Left renal pelvis (tissue), 4 donors: ENCODE measurements at places on chromosomes 6 and 20. TPM values are rescaled to one million over a fixed set of nuclear protein-coding genes. Genes with fewer than 3 reads are reported as not detected.

- DNase-seq, result no peak
Observed at GRCh38 chr6:138431256-138432062, 27.4 kb downstream of the HEBP2 start.

GRCh38 chr6:134211297-134211696 lies 106.6 kb downstream of the SGK1 start:
- no peak for DNase-seq

GRCh38 chr6:7762760-7763159 lies 36.9 kb downstream of the BMP6 start:
- no peak for DNase-seq

GRCh38 chr6:81487489-81487888 lies 265.0 kb downstream of the TENT5A start:
- DNase-seq, result no peak

- no peak for DNase-seq
Observed at GRCh38 chr6:51511081-51511480, 576.3 kb downstream of the PKHD1 start.

DNA sequence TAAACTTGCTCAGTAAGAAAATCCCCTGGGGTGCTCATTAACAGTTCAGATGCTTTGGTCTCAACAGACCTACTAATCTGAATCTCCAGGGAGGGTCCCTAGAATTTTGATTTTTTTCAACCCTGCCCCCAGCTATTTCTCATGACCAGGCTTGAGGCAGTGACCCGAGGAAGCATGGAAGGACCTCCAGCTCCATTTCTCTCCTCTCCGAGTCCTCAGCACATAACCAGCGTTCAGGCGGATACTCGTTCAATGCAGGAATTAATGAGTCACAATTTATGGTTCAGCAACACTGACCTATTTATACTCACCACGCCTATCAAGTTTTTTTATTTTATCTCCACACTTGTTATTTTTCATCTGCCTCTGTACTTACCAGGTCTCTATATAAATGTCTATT lies 369.2 kb upstream of the CDH4 start:
- DNase-seq, result no peak

DNA sequence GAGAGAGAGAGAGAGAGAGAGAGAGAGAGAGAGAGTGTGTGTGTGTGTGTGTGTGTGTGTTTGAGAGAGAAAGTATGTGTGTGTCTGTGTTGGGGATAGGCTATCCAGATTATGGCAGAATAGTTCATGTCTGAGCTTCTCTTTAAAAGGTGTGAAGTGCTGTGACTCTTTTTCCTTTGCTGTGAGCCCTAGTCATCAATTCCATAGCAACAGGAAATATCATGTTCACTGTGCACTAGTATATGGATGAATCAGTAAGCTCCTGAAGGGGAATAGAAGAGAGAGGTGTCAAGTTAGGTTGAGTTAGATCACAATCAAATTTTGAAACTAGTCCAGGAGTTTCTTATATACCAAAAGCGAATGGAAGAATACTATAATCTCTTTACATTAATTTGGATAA lies 318.7 kb downstream of the RFPL4B start:
- no peak for DNase-seq

- no peak for DNase-seq
Observed at GRCh38 chr6:55901765-55902270, 26.4 kb upstream of the BMP5 start.

- DNase-seq, result no peak
Observed at GRCh38 chr6:168995526-168996355, 257.9 kb downstream of the THBS2 start.

DNA sequence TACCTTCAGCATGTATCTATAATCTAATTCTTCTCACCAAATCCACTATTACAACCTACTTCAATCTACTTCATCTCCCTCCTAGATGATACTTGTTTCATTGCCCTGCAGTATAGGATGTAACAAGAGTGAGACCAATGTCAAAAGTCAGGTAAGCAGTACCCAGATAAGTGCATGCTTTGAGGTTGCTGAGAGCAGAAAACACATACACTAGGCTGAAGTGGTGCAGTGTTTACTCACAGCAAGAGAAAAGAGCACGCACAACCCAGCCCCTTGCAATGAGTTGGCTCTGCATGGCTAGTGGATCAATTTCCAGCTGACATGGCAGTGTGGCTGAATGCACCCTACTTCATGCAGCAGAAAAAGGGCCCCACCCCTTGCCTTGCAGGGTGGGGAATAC lies 199.9 kb downstream of the EPHA7 start:
- no peak for DNase-seq

- no peak for DNase-seq
Observed at GRCh38 chr20:62723351-62723750, 14.7 kb downstream of the NTSR1 start.

GRCh38 chr6:32192608-32193039 lies at the start of gene GPSM3:
Gene GPSM3 (minus strand): TSS chr6:32192643. CDS start chr6:32192513, 130 bp downstream.
- no peak for DNase-seq

- peak; percentile 88 for DNase-seq
Observed at GRCh38 chr20:63835021-63835858, 4.2 kb upstream of the ZBTB46 start.

DNA sequence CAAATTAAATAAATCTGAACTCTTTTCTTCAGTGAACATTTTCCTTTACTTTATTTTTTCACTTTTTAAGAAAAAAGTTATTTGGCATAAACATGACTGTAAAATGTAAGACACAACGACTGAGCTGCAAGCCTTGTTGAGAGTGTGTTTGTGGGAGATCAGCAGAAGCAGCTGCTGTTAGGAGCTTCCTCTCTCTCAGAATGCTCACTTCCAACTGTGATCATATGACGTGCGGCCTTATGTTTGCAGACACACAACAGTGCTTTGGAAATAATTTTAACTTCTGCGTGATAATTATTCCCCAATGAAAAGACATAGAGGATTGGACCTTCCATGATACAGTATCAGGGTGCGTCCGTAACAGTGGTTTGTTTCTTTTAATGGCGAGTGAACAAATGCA lies 104.0 kb downstream of the ARHGAP18 start:
- DNase-seq, result no peak

- DNase-seq, result no peak
Observed at GRCh38 chr6:149438855-149439254, 38.8 kb downstream of the SUMO4 start.

GRCh38 chr6:111552241-111552744 lies 53.4 kb downstream of the TRAF3IP2 start:
- DNase-seq, result peak; percentile 94

- DNase-seq, result peak; percentile 15
Observed at GRCh38 chr6:137430954-137431353, 63.2 kb downstream of the OLIG3 start.

DNA sequence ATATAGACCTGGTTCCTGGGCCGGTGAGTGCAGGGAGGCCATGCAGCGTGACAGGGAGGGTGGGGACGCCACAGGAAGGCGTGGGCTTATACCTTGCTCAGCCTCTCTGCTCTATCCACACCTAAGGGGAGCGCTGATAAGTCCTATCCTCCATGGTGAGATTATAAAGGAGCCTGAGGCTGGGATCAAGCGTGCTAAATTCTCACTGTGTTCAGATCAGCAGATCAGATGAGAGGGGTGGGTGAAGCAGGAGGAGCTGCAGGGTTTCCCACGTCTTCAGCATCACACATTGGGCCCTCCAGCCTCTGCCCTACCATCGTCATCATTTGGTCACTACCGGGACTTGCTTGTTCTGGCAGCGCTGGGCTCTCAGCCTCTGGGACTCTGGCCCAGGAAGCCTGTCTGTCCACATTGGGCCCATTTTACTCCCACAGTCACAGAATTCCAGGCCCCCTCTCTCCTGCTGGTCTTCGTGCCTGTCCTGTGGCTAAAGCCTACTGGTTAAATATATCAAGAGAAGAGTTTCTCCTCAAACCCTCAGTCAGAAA lies 29.1 kb upstream of the PDE10A start:
- no peak for DNase-seq

DNA sequence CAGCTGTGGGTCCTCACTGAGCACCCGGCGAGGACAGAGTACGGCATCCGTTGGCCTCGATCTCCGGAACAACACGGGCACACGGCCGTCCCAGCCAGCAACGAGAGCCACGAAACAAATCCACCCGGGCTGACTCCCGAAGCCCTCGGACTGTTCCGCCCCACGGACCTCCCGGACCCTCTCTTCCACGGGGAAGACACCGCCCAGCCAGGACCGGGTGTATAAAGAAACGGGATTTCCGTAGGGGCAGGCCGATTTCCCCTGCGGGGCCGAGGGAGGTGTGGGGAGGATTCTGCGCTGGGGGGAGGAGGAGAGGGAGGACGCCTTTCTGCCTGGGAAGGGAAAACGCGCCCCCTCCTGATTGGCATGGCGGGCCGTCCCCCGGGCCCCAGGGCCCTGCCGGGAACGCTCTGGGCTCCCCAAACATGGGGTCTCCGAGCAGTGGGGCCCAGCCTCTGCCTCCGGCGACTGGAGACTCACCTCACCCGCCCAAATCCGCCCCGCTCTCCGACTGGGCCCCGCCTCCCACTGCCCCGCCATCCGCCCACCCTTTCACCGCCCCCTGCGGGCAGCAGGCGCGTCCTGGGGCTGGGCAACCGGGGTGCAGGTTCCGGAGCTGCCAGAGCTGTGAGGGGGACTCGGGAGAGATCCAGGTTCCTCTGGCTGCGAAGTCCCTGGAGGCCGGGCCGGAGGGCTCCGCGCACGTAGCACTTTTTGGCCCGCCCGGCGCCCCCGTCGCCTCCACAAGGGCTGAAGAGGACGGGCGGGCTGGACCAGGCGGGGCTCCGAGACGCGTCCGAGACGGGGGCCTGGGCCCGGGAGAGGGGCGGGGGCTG lies 679 bp upstream of the PPDPF start:
- DNase-seq, result no peak

DNA sequence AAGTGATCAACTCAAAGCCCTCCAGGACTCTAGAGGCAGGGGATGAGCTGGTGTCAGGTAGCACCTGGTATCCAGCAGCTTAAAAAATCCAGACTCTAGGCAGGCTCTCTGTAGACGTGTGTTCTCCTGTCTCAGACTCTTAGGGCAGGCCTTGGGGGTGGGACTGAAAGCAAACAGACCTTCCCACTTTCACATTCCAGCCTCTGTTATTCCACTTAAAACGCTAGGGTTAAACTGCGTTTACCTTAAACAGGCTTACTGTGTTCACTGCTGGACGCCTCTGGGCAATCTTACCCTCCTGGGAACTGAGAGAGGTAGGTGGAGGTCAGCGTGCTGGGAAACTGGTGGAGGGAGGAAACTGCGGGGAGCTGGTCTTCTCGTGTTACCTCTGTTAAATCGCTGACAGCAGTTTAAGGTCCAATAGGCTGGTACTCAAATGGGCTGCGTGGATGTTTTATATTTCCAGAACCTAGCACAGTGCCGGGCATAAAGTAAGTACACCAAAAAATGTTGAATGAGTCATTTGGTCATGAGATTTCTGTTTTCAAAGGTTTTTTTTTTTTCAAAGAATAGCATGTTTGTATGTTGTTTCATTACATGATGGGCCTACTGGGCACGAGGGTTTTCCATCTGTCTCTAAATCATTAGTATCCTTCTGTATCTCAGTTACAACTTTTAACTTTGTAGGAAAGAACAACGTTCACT lies at the start of gene GCNT2:
TSS of gene GCNT2 (plus strand) at position 248 of the 705 bp plus-strand sequence. CDS start 7,561 bp downstream, outside the sequence.
- DNase-seq, result peak; percentile 65

- DNase-seq, result no peak
Observed at GRCh38 chr6:27442932-27443331, 30.0 kb downstream of the ZNF184 start.

DNA sequence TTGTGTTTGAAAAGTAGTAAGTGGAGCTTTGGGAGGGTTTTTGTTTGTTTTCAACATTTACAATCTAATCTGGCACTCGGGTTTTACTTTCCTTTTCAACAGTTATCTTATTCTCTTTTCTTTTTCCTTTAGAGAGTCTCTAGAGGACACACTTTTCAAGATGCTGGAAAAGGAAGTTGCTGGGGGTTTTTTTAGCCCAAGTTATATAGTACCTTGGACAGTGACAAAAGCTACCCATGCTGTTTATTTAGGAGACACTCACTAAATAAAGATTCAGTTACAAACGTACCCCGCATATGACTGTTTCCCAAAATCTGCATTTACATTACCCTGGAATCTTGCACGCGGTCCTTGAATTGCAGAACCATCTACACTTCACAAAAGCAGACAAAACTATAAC lies 78.8 kb downstream of the MAP7 start:
- DNase-seq, result no peak

DNA sequence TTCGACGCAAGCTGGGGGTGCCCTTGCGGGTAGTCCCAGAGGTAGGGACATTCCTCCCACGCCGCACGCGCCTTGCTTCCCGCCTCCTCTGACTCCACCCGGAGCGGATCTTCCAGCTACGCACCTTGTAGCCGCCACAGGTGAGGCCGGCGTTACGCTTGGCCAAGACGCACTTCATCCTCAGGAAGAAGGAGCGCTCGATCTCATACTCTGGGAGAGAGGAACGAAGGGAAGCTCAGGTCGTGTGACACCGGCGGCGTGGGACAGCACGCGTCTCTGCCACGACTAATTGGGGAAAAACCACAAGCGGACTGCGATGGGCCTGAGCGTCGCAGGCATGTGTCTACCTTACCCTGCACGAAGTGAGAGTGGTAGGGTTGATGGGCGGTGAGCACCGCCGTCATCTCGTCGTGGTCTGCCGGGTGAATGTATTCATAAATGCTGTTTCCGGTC lies 15.5 kb downstream of the SIM1 start:
- no peak for DNase-seq

GRCh38 chr6:163954088-163954775 lies 539.7 kb downstream of the QKI start:
- no peak for DNase-seq

The SFTA2 gene
- polyA plus RNA-seq, result 0.89 TPM

The PTK6 gene
- polyA plus RNA-seq, result 1.7 TPM

The MAFB gene
- polyA plus RNA-seq, result 117 TPM

The AP5S1 gene
- 10.0 TPM for polyA plus RNA-seq

The COL19A1 gene
- 2.7 TPM for polyA plus RNA-seq

The FOXC1 gene
- 83.8 TPM for polyA plus RNA-seq

The SALL4 gene
- 4.6 TPM for polyA plus RNA-seq

The KIFC1 gene
- polyA plus RNA-seq, result 36.7 TPM

The C20orf202 gene
- polyA plus RNA-seq, result 0.18 TPM

The PKHD1 gene
- polyA plus RNA-seq, result 23.8 TPM

The LAMP5 gene
- polyA plus RNA-seq, result 2.1 TPM

The NKAIN4 gene
- polyA plus RNA-seq, result 40.8 TPM

The ZNF341 gene
- polyA plus RNA-seq, result 4.6 TPM
